ENCODE measurements at places on chromosomes 3 and 15.

DNA sequence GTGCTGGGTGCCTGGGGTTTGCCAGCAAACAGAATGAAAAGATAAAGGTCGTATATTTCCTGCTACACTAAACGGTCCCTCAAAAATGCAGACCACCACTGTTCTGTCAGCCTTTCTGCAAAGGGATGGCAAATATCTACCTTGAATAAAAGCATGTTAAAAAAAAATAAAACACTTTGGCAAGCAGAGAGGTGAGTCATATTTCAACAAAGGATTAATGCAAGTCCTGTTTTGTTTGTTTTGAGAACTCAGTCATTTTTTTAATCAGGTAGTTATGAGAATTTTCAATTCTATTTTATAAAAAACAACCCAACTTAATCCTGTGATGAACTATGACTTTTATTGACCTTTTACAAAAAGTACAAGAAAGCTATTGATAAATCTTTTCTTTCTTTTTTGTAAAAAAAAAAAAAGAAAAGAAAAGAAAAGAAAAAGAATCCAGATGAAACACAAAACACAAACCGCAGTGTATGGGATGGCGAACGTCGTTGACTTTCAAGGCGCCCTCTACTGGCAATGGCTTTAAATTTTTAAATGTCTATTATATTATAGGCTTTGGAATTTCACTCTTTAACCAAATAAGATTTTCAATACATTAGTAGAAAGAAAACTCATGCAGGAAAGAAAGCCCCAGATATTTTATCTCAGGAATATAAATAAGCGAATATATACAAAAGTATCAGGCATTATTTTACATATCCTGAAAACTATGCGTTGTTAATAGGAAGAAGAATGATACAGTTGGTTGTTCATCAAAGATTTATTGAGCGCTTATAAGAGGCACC is 87.8 kb downstream of the NCEH1 start:
- DNase-seq = no peak

DNA sequence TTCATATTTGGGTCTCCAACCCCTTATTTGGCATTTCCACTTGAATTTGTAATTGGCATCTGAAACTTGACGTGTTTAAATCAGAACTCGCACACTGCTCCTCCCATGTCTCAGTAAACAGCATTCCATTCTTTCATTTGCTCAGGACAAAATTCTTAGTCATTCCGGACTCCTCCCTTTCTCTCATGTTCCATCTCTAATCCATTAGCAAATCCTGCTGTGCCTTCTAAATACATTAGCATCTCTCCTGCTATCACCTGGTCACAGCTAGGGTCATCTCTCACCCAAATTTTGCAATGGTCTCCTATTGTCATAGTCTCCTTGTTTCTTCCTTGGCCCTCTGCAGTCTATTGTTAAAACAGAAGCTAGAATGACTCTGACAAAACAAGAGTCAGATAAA is 119.9 kb upstream of the CADPS start:
- no peak for DNase-seq

GRCh38 chr15:75508840-75509532 is 57.5 kb upstream of the SIN3A start:
- no peak for DNase-seq

DNA sequence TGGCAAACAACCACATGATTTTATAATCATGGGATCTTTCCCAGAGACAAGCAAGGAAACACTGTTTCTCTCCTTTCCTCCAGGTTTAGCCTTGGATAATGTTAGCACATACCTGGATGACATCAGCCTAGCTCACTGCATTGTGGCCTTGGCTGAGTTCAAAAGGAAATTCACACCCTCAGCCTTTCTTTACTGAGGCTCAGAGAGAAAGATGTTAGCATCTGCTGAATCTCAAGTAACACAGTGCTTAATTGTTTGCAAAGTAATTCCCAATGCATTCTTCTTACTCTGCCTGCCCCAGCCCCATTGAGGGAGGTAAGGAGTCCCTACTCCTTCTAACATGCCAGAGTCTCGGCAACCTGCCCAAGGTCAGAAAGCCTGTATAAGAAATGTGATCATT is 432.2 kb upstream of the LMCD1 start:
- DNase-seq = no peak

DNA sequence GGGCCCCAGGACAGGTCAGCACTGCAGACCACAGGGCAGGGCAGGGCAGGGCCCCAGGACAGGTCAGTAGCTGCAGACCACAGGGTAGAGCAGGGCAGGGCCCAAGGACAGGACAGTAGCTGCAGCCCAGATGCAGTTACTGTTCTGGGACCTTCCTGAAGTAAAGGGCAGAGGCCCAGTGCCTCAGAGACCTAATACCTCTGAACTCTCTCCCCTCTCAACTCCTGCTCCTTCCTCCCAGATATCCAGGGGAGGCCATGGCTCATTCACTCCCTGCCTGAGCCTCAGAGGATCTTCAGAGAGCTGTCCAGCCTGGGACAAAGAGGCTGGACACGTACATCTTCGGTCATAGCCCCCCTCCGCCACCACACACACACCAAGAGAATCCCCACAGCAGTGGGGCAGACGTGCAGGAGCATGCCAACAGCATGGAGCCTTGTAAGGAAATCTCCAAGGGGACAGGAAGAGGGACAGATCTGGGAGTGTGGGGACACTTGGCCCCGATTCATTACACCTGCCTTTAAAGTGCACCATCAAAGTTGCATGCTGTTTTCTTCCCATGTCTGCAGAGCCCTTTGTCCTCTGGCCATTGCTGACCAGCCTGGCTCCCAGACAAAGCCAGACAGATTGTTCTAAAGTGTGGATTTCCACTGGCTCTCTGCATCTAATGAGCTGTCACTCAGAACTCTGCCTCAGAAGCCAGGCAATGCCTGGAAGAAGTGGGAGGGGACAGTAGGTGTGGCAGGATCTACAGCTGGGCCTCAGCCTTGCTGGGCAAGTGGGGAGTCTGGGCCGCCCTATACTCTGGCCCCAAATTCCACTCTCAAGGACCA is 24.2 kb upstream of the BUB1B start:
- no peak for DNase-seq

DNA sequence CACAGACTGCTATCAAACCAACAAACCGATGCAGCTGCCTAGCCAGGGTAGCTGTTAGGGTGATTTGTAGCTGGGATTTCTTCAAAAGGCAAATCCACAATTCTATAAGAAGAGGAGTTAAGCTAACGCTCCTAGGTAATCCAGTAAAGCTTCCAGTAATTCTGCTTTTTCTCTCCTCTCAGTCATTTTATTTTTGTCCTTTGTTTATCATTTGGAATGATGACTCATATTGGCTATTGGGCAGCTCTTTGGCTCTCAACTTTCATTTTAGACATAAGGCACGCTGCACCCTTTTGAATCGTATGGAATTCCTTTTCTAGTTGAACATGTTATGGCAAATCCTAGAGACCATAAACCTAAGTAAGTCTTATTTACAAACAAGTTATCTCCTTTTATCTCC is 53.2 kb upstream of the PPARG start:
- no peak for DNase-seq

DNA sequence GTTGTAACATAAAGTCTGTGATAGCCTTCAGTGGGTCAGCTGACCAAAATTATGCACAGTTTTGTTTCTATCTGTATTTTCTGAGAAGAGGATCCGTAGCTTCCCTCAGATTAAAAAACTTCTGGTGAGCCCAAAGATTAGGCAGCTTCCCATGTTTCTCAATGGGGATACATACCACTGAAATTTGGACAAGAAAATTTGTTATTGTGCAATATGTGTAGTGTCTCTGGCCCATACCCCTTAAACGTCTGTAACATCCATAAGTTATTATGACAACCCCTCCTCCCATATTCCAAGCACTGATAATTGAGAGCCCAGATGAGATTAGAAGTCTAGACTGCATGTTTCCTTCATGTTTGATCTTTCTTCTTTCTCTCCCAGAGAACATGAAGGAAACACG is 1.9 kb upstream of the MITF start:
- no peak for DNase-seq

DNA sequence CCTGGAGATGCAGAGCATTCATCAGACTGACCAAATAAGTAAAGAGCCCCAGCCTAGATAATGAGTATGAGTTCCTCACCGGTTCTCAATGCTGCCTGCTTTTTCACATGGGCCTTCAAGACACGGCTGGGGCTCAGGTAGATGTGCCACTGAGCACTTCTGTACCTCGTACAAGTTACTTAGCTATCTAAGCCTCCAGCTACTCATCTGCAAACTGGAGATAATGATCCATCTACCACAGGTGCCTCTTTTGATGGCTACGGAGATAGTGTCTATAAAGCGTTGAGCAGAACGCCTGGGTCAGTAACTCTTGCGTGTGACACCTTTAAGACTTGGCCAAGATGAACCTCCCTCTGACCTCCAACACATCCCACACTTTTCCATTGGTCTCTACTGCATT is 56.3 kb downstream of the CCR4 start:
- no peak for DNase-seq
